ENCODE measurements at places on chromosomes 4 and X.

GRCh38 chr4:2790583-2791517 lies 2.0 kb upstream of the SH3BP2 start:
- peak; percentile 85 for DNase-seq

- no peak for DNase-seq
Observed at GRCh38 chr4:70721747-70722146, at the start of gene RUFY3. Gene RUFY3, plus strand, starts transcription at chr4:70721964. Its CDS starts 610 bp downstream, at chr4:70722574.

- no peak for DNase-seq
Observed at GRCh38 chr4:55906989-55907388, 41.8 kb upstream of the CEP135 start.

- DNase-seq, result peak; percentile 31
Observed at GRCh38 chrX:133171962-133172708, 46.0 kb downstream of the TFDP3 start.
